RPMI8226 (cell line): ENCODE measurements at places on chromosomes 7 and 10.

DNA sequence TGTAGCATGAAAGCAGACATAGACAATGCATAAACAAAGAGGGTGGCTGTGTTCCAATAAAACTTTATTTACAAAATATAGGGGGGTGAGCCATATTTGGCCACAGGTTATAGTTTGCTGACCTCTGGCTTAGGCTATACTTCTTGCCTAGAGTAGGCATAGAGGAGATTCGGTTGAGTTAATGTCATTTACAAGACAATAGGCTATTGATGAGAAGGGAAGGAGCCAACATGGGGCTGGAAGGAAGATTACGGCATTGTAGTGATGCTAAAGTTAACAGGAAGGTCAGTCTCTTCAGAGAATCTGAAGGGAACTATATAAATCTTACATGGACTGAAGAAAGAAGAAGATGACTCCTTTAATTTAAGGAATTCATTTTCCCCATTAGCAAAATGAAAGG lies 463.5 kb downstream of the HTR7 start:
- no peak for DNase-seq

DNA sequence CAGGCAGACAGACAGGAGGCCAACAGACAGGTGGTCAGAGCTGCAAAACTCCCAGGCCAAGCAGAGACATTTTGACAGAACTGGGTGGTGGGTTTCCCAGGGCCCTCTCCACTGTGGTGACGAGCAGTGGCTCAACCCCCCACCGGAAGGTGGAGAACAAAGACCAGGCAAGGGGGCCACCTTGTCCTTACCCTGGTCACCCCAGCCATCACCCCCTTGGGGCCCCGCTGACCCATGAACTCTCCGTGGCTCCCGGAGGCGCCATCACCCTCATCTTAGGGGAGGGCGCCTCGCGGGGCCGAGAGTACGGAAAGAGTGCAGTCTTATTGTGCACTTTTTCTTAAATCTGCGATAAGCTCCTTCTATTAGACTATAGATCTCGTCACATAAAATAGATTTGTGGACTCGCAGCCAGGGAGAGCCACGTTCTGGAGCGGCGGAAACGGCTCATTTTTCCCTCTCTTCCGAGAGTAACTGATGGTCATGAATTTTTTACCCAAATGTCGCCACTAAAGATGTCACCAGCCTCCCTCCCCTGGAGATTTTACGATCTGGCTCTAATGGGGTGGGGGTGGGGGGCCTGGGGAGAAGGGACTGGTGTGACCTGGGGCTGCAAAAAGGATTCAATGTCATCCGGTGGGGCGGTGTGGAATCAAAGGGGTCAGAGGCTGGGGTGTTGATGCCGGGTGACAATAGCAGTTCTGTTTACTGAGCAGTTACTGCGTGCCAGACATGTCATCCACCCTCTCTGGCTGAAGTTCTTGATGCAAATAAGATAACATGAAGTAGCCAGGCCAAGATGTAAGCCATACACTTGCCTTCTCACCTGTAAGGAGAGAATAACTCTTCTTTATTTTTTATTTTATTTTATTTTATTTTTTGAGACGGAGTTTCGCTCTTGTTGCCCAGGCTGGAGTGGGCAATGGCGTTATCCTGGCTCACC lies 71.1 kb upstream of the MYL10 start:
- no peak for DNase-seq

- DNase-seq: no peak
These were observed 343.0 kb downstream of the GLRX3 start for GRCh38 chr10:130479146-130479545.

DNA sequence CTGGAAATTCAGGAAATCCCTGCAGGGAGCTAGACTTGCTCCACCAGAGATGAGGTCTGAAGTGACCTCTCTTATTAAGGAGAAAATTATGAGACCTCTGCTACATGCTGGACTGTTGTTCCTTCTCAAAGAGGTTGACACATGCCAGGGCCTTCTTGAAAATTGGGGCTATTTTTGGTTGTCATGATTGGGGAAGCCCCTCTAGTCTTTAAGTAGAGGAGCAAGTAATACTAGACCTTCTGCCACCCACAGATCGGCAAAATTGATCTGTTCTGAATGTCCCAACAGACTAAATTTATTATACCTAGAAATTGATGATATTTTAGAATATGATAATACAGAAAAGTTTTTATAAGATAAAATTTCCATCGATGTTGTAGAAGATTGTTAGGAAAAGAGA lies 160.8 kb upstream of the GRB10 start:
- DNase-seq: no peak

GRCh38 chr10:103736763-103737162 lies 118.6 kb downstream of the SH3PXD2A start:
- DNase-seq: peak; percentile 65

DNA sequence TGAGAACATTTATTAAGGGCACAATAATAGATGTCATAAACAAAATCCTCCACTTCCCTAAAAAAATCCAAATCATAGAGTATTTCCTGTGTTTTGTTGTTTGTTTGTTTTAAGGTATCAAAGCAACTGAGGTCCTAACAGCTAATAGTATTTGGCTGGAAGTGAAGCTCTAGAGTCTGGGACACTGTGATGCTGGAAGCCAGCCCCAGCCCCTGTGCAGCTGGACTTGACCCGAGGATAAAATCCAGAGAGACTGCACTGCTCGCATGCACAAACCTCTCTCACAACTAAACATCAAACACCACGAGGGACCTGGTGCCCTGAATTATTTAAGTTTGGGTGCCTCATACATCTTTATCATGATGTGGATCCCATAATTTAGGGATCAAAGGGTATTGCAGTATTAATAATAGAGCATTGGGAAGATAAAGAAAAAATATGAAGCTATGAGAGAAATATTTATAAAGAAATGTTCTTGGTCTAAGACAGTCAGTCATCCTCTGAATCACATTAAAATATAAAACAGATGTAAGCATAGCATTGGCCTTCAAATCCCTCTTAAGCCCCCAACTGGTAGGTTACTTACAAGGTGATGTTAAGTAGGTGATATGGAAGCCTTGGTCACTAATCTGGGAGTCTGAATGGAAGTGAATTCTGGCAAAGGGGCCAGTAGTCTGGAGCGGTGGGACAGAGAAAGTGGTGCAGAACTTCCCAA lies 44.4 kb downstream of the CUBN start:
- DNase-seq: no peak

DNA sequence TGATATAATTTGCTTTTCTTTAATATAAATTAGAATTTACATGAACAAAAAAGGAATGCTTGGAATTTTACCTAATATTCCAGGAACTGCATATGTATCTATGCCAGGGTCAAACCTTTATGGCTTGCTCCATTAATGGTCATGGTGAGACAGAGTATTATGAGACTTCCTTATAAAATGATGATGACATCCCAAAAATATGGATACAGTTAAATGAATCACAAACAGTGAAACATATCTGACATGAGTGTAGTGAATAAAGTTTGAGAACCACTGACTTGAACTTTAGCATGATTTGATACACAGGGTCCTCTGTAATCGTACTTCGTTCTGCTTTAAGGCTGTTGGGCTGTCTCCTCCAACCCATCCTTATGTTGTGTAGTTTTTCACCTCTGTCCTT lies 51.8 kb downstream of the MARCHF5 start:
- DNase-seq: no peak

DNA sequence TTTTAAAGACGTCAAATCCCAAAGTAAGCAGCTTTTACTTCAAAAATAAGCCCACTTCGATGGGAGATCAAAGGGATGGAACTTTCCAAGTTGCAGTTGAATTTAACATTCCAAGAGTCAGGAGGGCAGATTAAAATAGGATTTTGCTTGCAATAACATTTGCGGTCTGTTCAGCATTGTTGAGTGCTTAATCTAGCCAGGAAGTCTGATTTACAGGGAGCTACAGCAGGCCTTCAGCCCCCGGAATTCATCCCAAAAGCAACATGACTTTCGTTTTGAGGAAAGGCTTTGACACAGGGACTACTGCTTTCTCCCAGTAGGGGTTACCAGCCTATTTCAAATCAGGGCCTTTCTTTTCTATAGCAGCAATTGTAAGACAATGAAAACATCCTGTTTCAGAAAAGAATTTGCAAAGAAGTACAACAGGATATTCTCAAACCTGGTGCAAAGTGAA lies 279.6 kb upstream of the PITRM1 start:
- no peak for DNase-seq

- DNase-seq: no peak
These were observed 190.9 kb downstream of the KCNMA1 start for GRCh38 chr10:77446700-77447099.

DNA sequence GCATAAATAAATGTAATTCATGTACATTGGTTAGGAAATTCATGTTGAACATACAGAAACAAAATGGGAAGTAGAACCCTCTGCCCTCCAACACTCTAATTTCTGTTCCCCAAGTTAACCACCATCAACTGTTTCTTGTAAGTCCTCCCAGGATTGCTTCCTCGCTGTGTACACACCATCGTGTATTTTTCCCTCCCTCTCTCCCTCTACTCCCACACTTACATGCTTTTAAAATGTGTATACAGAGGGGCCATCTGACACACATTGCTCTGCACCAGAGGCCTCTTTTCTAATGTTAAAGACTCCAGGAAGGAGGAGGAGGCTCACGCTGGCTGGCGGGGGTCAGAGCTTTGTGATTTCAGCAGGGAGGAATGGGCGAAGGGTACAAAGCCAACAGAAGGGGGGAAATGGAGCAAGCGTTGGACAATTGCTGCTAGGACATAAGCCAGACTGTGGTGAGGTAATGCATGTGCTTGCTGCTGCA lies 1.9 kb upstream of the EPHA1 start:
- DNase-seq: no peak

- no peak for DNase-seq
These were observed 819.1 kb downstream of the GRID1 start for GRCh38 chr10:85547460-85548023.

DNA sequence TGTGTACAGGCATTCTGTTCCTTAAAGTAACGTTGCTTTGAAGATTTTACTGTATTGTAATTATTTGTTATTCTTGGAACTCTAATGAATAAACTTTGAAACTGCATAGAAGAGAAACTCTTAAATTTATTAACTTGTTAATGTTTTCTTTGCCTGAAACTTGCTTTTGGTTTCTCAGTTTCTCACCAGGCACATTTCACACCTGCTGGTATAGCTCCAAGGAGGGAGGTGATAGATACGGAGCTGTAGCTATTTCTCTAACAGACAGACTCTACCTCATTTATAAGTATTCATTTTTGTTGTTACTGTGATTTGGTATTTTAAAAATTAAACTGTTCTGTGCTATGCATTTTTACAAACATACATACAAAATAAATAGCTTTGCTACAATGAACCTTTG lies 32.7 kb downstream of the R3HCC1L start:
- DNase-seq: no peak

- DNase-seq: no peak
These were observed 165.0 kb downstream of the CHN2 start for GRCh38 chr7:29359482-29360093.
